Calu3 (cell line): ENCODE measurements at places on chromosomes 3 and 15. TPM values are rescaled to one million over a fixed set of nuclear protein-coding genes. Genes with fewer than 3 reads are reported as not detected.
A peak's percentile ranks its signal among the peaks of the same experiment; 100 is the strongest.

The EFCC1 gene
- 0.15 TPM in 1 of 2 replicates, not detected in the other for total RNA-seq

The EPHB3 gene
- total RNA-seq: 2.5 and 2.8 TPM in 2 replicates

The AP4E1 gene
- 10.6 and 10.7 TPM in 2 replicates for total RNA-seq

The RYR3 gene
- not detected in 2 replicates for total RNA-seq

The TTLL13 gene
- 0.29 and 0.71 TPM in 2 replicates for total RNA-seq

The TTC23 gene
- total RNA-seq: 17.4 and 18.9 TPM in 2 replicates

The CYP1A2 gene
- not detected in 2 replicates for total RNA-seq

The AADACL2 gene
- not detected in 2 replicates for total RNA-seq

The SLC27A2 gene
- total RNA-seq: 13.1 and 14.0 TPM in 2 replicates

- no peak for DNase-seq
Measured at GRCh38 chr3:126467611-126467955, 8.1 kb downstream of the ZXDC start.

DNA sequence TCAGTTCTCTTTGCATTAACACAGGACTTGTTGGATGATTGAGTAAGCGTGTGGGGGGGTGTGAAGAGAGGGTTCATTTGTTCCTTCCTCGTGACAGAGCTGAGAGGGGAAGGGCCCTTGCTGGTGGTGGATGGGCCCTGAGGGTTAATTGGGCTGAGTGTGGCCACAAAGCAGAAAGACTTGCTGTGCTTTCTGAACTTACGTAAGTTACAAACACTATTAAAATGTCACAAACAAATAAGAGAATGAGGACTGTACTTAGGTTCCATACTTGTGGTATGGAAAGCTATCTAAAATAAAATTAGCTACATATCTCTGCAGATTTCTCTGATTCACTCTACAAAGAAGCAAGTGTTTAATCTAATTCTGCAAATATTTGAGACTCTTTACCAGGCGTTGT, 231.3 kb downstream of the LPP start:
- no peak for DNase-seq

- no peak for DNase-seq
Measured at GRCh38 chr3:35295906-35296305, 343.4 kb upstream of the ARPP21 start.

DNA sequence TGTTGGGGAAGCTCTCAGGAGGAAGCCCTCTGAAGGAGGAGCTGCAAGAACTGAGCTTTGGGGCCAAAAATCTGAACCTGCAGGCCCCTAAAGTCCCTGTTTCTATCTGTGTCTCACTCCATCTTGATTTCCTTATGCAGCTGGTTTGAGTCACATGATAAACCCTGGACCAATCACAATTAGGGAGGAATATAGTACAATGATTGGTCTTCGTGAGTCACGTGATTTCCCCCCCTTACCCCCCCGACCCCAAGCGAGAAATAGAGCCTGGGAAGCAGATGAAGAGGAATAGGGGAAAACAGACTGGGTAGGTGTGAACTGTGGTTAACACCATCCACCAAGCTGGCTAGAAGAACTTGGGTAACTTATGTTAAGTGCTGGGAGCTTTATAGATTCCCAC, 12.9 kb downstream of the CRABP1 start:
- DNase-seq: no peak

- DNase-seq: no peak
Measured at GRCh38 chr3:30476368-30477084, 129.9 kb upstream of the TGFBR2 start.

GRCh38 chr15:65530318-65531111, at the start of gene HACD3:
TSS of gene HACD3 (plus strand) at chr15:65530463. CDS start at chr15:65530632, 169 bp downstream.
- DNase-seq: peak; percentile 97

- no peak for DNase-seq
Measured at GRCh38 chr3:119562307-119562961, 3.0 kb upstream of the CD80 start.

DNA sequence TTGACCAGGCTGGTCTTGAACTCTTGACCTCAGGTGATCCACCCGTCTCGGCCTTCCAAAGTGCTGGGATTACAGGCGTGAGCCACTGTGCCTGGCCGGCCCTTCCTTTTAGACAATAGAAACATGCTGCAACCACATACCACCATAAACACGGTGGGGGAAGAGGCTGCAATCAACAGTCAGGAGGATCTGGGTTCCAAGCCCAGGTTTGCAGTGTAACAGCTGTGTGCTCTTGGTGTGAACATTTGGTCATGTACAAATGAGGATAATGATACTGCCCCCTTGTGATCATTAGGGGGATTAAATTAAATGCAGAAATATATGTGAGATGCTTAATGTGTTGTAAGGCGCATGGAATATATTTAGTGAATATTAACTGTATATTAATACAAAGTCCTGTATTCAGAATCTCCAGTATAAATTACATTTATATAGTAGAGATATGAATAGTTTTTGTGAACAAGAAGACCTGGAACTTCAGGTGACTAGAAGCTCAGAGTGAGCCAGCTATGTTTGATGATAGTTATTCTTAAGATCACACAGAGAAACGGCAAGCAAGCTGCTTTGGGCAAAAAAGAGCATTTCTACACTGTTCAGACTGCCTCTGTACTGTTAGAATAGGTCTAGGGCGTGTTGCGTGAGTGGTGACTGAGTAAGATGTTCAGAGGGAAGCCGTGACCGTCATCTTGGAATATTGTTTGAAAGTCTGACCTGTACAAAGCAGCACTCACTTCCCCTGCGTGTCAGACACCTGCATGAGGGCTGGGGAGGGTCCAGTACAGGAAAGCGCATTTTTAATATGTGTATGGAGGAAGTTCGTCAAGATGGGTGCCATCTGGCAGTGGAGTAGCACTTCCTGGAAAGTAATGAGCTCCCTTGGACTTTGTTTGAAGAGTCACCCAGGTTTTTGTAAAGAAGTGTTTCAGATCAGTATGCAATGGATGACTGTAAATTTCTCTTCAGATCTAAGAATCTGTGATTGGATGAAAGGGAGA, 125.8 kb downstream of the PGPEP1L start:
- DNase-seq: no peak

- no peak for DNase-seq
Measured at GRCh38 chr3:10357592-10358308, 36.8 kb upstream of the SEC13 start.

DNA sequence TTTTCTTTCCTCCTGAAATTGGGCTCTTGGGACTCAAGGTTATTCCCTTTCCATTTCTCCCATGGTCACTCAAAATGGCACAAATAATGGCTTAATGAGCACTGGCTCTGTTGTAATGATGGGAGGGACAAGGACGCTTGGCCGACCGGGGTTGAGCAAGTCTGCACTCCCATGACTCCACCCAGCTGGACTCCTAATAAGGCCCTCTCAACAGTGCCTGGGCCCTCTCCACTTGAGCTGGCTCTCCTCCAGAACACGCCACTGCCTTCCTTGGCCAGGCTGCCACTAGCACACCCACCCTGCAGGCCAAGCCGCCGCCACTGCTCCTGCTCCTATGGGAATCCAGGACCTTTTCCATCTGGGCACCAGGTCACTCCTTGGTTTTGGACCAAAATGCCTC, 42.3 kb downstream of the ADCY5 start:
- no peak for DNase-seq

- no peak for DNase-seq
Measured at GRCh38 chr3:110174908-110175307, 837.6 kb upstream of the DPPA4 start.

- DNase-seq: no peak
Measured at GRCh38 chr3:111648991-111649579, 53.9 kb upstream of the ZBED2 start.

- DNase-seq: no peak
Measured at GRCh38 chr15:34815836-34816235, 20.5 kb upstream of the ACTC1 start.

- DNase-seq: no peak
Measured at GRCh38 chr15:39896101-39896500, 24.0 kb downstream of the GPR176 start.
